NCI-H1694 (cell line): ENCODE measurements at places on chromosomes 3 and 15.

- DNase-seq, result no peak
Observed at GRCh38 chr15:63195569-63196015, 6.2 kb downstream of the RAB8B start.

- DNase-seq, result no peak
Observed at GRCh38 chr15:87620393-87620792, 636.1 kb downstream of the NTRK3 start.

DNA sequence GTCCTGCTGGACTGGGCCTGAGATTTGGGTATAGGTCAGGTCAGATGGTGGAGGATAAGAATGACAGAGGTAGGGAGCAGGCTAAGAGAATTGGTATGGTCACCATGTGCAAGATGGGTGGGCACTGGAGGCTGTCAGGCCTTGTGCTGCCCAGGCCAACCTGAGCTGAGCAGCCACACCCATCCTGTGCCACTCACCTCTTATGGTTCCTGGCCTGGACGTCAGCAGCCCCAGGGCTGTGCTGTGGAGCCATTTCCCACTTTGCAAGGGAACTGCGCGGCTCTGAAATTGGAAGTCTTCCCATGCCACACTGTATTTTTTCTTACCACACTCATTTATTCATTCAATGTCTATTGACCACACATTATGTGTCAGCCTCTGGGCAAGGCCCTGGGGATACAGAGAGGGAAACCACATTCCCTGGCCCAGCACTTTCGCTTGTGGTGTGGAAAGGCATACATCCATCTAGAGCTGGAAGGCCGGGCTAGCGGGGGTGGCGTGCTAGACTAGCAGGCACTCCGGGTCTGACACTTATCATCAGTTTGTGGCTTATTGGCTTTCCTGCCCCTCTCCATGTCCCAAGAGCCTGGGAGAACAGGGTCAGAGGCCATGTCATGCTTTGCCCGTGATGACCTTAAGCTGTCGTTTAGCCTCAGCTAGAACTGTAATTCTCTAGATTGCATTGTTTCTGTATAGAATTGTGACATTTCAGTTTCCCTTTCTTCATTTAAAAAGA is 51.1 kb upstream of the POLG start:
- no peak for DNase-seq

DNA sequence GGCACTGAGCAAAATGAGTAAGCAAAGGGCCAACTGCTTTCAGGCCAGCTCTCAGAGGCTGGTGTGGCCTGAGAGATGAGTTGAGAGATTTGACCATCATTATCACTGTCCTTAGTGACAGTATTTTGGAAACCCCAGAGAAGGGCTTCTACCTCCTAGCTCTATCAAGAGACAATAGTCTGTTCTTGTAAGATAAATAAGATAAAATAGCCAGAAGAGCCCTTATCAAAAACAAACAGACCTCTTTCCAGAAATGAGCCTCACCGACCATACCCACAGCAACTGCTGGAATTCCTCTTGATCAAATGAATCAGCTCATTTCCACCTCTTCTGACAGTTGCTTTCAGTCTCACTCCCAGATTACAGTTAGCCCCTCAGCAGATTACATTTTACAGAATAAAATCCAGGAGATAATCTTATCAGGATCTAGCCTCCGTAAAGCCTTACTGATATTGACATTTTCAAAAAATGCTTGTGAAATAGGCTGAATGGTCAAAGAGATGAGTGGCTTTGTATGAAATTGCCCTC is 4.5 kb downstream of the HDC start:
- no peak for DNase-seq

DNA sequence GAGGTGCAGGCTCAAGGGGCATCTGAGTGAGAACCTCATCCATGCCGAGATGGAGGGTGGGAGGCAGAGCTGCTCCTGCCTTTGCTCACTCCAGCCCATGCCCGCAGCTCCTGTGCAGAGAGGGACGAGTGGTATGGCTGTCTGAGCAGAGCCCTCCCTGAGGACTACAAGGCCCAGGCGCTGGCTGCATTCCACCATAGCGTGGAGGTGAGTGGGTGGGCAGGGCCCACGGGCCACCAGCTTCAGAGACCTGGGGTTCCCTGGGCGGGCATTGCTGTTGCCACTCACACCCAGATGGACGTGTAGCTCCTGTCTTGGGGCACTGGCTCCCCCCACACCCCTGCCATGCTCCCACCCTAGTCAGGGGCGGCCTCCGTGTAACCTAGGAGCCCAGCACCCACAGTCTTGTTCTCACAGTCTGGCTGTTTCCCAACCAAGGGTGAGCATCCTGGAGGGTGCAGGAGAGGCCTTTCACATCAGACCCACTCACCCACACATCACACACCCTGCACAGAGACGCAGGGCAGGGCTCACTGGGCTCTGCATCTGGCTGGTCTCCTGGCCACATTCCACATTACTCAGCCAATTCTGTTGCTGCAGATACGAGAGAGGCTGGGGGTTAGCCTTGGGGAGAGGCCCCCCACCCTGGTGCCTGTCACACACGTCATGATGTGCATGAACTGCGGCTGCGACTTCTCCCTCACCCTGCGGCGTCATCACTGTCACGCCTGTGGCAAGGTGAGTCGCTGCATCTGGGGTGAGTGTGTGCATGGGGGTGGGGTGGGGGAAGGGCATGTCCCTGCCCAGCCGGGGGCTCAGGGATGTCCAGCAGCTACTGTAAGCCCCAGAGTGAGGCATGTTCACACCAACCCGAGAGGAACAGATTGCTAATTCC is 25.3 kb upstream of the NR2C2 start:
- DNase-seq, result no peak
